Kidney (tissue), 22 donors: ENCODE measurements at places on chromosomes 2 and 18.

- peak; percentile 88 for DNase-seq
Measured at GRCh38 chr2:58427572-58428095, 186.5 kb upstream of the FANCL start.

DNA sequence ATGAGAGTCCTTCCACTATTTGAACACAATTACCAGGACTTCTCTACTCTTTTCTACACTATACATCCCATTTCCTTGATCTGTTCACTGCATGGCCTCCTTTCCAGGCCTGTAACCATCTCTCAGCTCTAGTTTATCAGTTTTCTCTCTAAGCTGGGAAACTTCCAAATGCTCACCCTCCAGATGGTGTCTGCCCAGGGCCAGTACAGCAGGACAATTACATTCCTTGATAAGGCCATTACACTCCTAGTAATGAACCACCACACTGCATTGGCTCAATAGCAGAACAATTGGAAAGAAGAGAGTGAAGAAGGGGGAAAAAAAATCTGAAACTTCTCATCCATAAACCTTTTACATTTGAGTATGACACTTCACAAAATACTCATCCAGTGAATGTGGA lies 359.1 kb downstream of the ALK start:
- no peak for DNase-seq

DNA sequence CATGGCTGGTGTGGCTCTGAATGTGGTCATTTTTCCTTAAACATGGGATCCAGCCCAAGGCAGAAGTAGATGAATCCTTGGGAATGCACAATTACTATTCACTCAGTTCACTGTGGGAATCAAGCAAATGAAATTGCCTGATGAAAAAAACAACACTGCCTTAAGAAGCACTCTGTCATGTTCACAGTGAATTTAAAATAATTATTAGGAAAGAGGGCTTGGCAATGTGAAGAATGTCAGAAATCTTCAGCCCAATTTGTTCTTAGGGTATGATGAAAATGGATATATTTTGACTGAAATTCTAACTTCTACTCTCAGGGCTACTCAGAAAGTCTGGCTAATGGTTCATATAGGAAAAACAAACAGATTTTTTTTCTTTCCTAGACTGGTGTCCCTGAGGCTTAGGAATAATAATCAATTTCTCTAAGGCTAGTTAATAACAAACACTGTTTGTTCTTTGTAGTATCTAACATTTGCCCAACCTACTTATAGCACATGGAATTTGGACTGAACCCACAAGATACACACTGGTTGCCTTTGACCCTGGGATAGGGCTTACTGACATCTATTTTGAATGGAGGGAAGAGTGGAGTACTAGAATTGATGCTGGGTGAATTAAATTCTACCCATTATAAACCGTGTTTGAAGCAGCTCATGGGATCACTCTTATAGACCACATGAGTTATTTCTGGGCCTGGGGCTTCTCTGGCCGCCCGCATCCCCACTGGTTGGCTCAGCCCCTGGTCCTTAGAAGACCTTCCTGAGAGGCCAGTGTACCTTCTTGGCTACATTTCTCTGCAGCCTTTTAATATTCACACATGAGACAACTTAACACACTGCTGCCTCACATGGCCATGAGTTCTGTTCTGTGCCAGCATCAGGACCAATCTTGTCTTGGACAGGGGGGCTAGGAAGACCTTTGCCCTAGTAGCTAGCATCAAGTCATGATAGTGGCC lies 8.3 kb upstream of the MRPL33 start:
- DNase-seq = no peak

DNA sequence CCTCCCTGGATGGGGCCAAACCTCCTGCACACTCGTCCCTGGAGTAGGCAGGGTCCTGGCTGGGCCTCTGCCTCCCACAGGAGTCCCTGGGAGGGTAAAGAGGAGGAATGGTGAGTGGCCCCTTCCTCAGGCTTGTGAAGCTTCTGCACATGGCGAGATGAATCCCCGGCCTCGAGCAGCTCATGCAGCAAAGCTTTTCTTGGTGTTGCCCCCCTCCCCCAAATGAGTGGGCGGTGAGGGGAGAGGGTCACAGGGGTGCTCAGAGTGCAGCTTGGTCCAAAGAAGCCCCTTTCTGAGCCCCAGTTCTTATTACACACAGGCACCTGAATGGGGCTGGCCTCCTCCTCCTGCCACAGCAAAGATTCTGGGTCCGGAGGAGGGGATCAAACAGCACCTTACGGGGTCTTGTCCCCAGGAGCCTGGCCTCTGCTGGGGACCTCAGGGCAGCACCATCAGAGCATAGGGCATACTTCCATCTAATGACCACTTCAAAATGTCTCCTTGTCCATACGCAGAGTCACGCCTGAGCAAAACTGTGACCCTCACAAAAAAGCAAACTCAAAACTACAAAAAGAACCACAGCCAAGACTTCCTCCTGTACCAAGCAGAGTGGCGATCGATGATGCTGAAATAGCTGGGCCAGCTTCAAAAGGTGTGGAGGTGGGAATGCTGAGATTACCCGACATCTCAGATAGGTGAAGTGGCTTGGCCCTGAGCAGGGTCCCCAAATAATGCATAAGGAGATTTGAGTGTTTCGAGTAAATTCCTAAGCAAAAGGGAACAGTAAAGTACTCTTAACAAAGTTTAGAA lies 148.4 kb upstream of the TWIST2 start:
- no peak for DNase-seq

GRCh38 chr2:239507576-239508258 lies 106.9 kb upstream of the HDAC4 start:
- DNase-seq = no peak

DNA sequence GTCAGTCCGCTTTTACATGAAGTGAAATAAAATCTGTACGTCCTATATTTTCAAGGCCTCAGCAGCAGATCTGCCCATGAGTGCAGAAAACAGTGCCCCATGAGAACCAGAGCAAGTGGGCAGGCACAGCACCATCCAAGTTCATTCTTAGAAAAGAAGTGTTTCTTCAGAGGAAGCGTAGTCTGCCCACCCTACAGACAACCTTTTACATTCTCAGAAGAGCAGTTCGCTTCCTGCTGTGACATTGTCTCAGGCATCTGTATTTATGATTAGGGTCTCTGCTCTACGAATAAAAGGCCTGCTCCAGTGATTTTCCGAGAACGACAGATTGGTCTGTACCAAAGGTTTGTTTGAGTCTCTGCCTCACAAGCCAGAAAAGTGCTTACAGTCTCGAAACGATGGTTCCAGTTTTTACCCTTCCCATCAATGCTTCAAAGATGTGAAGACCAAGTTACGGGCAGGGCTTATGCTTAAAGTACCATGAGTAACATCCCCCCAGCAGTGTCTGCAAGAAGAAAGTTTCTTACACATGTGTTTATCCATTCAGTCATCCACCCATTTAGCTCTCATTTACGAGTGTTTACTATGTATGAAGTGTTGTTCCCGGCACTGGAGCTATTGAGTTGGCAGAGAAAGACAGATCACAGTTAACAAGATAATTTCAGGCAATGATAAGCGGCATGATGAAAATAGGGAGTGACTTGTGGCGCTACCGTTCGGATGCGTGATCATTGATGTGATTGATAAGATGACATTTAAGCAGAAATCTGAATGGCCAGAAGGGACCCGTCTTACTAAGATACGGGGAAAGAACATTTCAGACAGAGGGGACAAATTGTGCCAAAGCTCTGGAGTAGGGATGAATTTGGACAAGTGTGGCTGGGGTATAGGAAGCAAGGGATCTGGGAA lies 31.4 kb upstream of the CTLA4 start:
- DNase-seq = no peak
